ENCODE measurements at places on chromosomes 16 and 17.
A peak's percentile ranks its signal among the peaks of the same experiment; 100 is the strongest.

DNA sequence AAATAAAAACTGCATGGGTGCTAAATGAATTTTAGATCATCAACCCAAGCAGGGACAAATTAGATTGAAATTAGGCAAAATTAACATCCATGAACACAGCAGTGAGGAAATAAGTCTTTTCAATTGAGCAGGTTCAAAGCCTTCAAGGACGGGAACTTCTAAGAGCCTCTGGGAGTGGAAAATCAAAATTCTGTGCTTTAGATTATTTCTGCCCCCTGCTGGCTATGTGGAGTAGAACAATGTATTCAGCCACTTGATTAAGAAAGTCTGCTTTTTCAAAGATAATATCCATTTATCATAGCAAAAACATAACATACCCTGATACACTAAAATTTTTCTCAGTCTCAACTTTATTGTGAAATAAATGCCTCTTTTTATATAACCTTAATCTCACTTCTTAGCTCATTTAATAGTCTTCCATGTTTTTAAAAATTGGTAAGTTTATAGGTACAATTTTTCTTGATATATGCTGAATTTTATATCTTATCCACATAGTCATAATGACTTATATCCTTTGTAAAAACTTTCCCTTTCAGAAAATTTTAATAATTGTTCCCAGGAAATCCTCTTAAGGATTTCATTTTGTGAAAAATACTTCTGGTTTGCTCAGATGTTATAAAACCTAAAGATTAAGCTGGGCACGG is 28.1 kb upstream of the NOL11 start:
- peak; percentile 65 for DNase-seq

DNA sequence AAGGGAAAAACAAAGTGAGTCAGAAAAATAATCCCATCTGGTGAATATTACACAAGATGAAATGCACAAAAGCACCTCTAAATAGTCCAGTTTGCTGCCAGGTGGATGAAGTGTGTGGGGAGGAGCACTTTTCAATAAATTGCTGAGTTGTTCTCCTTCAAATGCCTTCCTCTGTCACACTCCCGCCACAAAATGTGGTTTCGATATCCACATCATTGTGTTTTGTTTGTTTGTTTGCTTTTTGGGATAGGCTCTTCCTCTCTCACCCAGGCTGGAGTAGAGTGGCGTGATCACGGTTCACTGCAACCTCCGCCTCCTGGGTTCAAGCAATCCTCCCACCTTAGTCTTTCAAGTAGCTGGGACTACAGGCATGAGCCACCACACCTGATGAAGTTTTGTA is 24.6 kb upstream of the SHISA9 start:
- no peak for DNase-seq

DNA sequence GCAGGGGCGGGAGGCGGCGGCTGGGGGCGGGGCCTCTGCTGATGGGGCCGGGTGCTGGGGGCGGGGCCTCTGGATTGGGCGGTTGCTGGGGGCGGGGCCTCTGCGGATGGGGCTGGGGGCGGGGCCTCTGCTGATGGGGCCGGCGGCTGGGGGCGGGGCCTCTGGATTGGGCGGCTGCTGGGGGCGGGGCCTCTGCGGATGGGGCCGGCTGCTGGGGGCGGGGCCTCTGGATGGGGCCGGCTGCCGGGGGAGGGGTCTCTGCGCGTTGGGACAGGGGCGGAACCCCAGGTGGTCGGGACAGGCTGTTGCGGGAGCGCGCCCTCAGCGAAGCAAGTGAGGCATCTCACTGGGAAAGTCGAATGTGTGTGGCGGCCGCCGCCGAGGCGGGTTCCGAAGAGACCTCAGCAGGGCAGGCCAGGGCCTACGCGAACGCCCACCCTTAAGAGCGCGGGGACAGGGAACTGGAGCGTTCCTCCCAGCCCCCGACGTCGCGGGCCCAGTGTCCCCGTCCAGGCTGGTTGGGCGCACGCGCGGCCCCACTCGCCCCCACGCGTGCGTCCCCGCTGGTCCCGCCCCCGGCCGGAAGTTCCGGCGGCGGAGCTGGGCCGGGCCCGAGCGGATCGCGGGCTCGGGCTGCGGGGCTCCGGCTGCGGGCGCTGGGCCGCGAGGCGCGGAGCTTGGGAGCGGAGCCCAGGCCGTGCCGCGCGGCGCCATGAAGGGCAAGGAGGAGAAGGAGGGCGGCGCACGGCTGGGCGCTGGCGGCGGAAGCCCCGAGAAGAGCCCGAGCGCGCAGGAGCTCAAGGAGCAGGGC is at the start of gene STUB1:
TSS of gene STUB1 (plus strand) at position 597 of the 811 bp plus-strand sequence. CDS start at position 713, 116 bp downstream.
- DNase-seq, result peak; percentile 97

DNA sequence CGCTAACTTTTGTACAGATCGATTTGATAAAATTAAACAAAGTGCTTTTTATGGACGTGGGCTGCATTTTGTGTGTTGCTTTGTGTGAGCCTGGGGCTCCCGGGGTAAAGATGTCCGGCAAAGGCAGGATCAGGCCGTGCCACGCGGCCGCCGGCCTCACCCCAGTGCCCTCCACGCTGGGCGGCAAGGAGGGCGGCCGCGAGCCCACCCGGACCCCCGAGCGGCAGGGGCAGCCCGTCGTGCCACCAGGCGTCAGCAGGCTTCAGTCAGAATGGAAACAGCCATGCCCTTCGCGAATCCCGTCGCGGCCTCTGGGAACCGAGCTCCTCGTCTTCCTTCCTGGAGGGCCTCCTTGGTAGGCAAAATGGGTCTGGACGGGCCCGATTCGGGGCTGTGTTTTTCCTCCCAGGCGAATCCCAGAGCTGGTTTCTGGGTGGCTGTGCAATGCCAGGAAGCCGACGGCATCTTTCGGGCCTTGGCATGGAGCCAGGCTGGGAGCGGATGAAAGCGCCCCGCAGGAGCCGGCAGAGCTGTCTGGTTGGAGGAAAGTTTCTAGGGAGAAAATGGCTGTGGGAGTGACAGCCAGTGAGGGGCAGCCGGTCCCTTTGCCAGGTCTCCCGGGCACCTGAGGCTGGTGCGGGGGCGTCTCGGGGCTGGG is 5.5 kb downstream of the SOX8 start:
- DNase-seq, result no peak

GRCh38 chr16:19330841-19331397 is 45.4 kb downstream of the CLEC19A start:
- no peak for DNase-seq

DNA sequence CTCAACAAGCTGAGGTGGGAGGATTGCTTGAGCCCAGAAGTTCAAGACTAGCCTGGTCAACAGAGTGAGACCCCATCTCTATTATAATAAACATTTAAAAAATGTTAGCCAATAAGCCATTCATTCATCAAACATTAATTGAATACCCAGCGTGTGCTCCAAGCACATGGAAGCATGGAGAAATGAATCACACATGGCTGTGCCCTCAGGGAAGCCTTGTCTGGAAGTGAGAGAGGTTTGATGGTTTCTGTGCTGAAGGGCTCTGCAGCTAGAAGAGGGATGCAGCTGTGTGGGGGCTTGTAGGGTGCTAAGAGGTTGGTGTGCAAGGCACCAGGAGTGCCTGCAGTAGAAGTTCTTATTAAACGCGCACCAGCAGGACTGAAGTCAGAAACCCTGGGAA is 11.2 kb downstream of the CYB5D2 start:
- DNase-seq, result no peak

DNA sequence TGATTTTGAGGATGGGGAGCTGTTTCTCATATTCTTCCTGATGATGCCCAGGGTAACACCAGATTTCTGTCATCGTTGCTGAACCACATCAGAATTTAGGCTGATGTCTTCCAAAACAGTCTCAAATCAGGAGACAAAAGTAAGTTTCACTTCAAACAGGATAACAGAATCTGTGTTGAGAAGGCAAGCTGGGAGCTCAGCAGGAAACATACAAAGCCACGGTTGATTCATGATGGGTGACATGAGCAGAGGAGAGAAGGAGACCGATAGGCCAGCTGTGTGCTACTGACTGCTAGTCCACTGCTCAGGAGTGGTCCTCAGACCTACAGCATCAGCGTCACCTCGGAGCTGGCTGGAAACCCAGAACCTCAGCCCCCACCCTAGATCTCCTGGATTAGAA is 62.9 kb upstream of the RCVRN start:
- DNase-seq, result no peak

- no peak for DNase-seq
Measured at GRCh38 chr17:32529604-32530003, 42.8 kb downstream of the CDK5R1 start.

- DNase-seq, result no peak
Measured at GRCh38 chr16:68640972-68641371, 4.1 kb upstream of the CDH3 start.

GRCh38 chr17:71192848-71193247 is 928.0 kb upstream of the SOX9 start:
- DNase-seq, result no peak

DNA sequence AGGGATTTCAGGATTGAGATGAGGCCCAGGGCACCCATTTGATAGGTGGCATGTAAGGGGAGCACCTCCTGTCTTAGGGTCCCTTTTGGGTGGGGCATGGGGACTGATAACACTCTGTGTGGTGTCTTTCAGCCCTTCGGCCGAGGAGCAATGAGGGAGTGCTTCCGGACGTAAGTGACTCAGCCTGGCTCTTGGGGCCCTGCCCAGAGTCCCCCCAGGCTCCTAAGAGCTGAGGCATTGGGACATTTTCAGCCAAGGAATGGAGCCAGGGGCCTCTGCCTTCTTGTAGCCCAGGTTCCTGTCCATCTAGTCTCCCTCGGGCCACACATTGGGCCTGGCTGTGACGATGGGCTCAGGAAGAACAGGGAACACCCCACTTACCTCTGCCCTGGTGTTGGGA is 44.4 kb downstream of the EEF2K start:
- DNase-seq, result no peak

DNA sequence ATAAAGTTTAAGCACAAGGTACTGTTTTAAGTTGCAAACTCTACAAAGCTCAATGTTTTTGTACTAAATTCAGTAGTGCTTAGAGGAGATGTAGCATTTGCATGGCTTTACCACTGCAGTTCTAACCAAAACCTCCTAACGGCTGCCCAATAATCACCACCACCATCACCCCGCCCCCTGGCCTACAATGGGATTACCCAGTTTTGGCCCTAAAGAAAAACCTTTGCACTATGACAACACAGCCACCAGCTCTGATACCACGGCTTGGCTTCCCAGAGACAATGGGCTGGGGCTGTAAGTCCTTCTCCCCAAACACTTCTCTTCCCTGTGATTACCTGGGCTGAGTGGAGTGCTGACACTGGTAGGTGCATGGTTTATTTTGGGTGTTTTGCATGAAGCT is 58.4 kb upstream of the MTMR4 start:
- DNase-seq, result no peak

GRCh38 chr16:87410968-87411367 is 18.8 kb downstream of the MAP1LC3B start:
- DNase-seq, result no peak

GRCh38 chr16:81547194-81547938 is 102.8 kb downstream of the CMIP start:
- no peak for DNase-seq

DNA sequence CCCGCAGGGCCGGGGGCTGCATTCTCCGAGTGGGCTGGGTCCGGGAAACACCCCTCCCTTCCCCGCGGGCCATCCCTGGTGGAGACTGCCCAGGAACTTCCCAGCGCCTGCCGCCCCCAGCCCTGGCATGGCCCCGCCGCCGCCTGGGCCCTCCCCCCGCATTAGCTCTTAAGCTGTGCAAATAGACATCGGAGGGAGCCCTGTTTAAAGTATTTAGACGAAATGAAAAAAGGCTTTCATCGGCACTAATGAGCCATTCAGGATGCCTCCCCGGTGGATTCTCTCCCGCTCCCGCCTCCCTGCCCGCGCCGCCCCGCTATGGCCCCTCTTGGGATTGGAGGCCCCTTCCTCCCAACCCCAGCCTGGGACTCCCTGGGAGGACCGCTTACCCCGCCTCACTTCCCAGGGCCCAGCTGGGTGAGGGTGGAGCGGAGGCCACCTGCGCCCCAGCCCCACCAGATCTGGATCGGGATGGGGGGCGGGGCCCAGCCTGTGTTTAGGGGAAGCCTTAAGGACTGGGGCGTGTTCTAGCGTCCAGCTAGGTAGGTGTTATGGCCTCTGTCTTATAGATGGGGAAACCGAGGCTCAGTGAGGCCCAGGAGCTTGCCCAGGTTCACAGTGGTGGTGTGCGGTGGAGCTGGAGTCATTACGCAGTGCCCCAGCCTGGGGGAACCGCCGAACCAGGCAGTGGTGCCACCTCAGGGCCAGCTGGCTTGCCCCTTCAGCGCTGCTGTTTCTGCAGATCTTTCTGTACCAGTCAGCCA is 19.7 kb downstream of the SEZ6 start:
- DNase-seq, result no peak

DNA sequence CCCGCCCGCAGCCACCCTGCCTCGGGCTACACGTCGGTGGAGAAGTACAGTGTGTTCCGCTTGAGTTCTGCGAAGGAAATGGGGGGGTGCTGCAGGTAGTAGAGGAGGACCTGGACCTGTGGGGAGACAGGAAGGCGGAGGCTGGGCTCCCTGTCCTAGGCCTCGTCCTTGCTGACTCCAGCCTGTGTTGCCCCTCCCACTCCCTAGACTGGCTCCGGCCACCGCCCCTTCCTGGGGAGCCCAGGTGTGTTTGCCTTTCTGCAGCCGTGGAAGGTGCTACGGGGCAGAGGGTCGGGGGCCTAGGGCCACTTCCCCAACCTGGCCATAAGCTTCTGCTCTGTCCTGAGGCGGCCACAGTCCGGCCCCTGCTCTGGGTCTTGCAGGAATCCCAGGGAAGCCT is 9.1 kb downstream of the TIMM22 start:
- DNase-seq, result no peak
